Activated naive CD4-positive, alpha-beta T cell treated with anti-CD3 and anti-CD28 coated beads for 36 hours (primary cell): ENCODE measurements at places on chromosomes 13 and 19. TPM values are rescaled to one million over a fixed set of nuclear protein-coding genes. Genes with fewer than 3 reads are reported as not detected.
A peak's percentile ranks its signal among the peaks of the same experiment; 100 is the strongest.

DNA sequence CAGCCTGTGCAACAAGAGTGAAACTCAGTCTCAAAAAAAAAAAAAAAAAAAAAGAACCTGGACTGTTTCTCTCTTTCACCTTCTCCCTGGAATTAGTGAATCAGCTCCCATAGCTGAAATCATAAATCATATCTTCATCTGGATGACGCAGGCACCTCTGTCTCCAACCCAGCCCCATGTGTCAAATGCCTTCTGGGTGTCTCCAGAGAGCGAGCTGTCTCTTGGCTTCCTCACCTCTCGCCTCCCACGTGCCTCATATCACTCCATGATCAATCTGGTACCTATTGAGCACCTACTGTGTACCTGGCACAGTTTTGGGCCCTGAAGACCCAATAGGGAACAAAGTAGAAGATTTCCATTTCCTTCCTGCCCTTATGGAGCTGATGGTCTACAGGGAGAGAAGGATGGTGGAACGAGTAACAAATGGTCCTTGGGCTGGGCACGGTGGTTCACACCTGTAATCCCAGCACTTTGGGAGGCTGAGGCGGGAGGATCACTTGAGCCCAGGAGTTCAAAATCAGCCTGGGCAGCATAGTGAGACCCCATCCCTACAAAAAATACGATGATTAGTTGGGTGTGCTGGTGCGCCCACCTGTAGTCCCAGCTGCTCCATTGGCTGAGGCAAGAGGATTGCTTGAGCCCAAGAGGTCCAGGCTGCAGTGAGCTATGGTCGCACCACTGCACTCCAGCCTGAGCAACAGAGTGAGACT lies 2.5 kb downstream of the HSD11B1L start:
- DNase-seq = no peak
- peaks cover 3% of the 10 kb centered on the region for H3K36me3 ChIP-seq
- H3K27ac ChIP-seq = no peak overlapping the region
- peak overlapping the region; percentile 36 for H3K4me3 ChIP-seq

- H3K4me3 ChIP-seq = peak overlapping the region; percentile 100
- no peaks in the 10 kb centered on the region for H3K27me3 ChIP-seq
- peak overlapping the region; percentile 96 for H3K27ac ChIP-seq
- no peak for DNase-seq
- H3K36me3 ChIP-seq = peaks cover 12% of the 10 kb centered on the region
These were observed 10.6 kb downstream of the ABHD17A start for GRCh38 chr19:1874554-1875185.

DNA sequence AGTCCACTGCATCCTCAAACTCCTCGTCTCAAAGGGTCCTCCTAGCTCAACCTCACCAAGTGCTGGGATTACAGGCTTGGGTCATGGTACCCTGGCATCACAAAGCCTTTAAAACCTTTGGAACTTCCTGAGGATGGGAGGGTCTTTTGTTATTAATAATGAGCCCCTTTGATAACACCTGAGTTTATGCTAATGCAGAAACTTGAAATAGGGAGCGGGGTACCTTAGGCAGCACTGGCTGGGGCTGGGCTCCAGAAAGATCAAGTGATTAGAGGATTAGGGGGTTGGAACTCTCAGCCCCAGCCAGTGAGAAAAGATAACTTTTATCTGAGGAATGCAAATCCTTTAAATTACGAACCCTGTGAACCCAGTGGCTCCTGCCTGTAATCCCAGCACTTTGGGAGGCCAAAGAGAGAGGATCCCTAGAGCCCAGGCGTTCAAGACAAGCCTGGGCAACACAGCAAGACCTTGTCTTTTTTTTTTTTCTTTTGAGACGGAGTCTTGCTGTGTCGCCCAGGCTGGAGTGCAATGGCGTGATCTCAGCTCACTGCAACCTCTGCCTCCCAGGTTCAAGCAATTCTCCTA lies 9.3 kb upstream of the PSPC1 start:
- no peaks in the 10 kb centered on the region for H3K4me1 ChIP-seq
- no peaks in the 10 kb centered on the region for H3K27me3 ChIP-seq
- H3K4me3 ChIP-seq = no peak overlapping the region
- DNase-seq = no peak
- no peak overlapping the region for H3K27ac ChIP-seq
- no peaks in the 10 kb centered on the region for H3K36me3 ChIP-seq

DNA sequence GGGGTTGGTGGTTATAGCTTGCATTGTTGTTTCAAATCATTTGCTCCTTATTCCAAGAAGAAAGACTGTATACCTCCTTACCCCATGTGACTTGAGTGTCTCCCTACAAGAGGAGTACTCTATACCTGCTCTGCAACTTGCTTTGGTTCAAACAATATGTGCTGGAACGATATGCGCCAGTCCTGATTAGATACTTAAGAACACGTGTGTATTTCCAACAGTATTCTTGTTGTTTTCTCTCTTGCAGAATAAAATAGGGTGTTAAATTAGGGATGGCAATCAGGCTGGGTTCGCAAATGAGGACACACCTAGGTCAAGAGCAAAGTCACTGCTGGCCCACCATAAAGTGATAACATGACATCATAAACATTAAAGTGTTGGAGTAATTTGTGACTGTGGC lies 895.0 kb upstream of the SLITRK1 start:
- no peak overlapping the region for H3K4me3 ChIP-seq
- no peaks in the 10 kb centered on the region for H3K4me1 ChIP-seq
- H3K27ac ChIP-seq = no peak overlapping the region
- no peak for DNase-seq
- no peaks in the 10 kb centered on the region for H3K36me3 ChIP-seq

The ADGRE3 gene
- not detected for total RNA-seq

The KPNA3 gene
- 50.7 TPM for total RNA-seq

The MTUS2 gene
- not detected for total RNA-seq

The CEACAM19 gene
- total RNA-seq = 0.27 TPM

The FBXL12 gene
- 17.5 TPM for total RNA-seq

The POSTN gene
- total RNA-seq = not detected
